ENCODE measurements at places on chromosomes 11 and 22. TPM values are rescaled to one million over a fixed set of nuclear protein-coding genes. Genes with fewer than 3 reads are reported as not detected.

DNA sequence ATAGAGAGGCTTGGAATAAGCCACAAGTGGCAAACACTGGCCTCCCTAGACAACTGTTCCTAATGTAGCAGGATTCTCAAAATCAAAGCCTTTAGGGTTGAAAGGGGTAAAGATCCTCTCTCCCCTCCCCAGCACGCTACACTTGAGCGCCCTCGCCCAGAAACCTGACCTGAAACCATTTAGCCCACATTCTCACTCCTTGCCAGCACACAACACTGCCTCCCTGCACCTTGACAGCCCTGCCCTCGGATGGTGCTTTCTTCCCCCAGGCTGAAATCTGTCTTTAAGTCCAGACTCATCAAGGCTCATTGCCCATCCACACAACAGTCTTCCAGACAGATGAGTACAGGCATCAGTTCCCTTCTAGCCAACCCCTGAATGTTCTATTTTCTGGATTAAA, 26.5 kb downstream of the CWC15 start:
- DNase-seq: no peak

DNA sequence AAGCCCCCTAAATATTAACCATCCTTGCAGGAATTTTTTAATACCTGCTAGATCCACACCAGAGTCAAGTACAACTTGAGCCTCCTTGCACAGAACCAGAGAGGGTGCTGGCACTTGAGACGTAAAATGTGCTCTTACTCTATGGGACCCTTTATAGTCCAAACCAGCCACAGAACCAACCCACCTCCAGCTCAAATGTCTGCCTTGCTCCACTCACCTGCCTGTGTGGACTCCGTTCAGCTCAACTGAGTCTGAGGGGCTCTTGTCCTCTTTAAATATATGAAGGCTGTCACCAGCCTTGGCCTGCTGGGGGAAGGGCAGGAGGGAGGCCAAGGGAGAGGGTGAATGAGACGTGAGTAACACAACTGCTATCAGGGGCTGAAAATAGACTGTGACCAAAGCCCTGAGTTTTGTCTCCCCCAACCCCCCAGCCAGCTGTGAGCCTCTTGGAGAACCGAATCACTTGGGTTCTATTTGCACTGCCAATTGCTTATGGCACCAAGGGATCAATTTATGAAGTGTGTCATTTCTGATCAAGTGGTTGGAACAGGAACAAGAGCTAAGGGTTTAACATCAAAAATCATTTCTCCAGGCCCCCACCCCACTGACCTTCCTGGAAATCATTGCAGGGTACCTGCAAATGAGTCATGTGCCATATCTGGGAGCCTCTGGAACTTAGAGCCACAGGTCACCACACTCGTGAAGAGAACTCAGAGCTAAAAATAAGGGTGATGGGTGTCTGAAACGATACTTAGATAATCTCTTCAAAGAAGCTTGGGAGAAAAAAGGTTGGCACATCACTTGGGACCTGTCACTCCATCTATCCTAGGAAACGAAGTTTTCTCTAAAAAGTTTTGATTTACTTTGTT, at the start of gene CSRP3:
Gene CSRP3 (minus strand): TSS at position 247 of the 869 bp plus-strand sequence. CDS start 9,535 bp downstream, outside the sequence.
- no peak for DNase-seq

DNA sequence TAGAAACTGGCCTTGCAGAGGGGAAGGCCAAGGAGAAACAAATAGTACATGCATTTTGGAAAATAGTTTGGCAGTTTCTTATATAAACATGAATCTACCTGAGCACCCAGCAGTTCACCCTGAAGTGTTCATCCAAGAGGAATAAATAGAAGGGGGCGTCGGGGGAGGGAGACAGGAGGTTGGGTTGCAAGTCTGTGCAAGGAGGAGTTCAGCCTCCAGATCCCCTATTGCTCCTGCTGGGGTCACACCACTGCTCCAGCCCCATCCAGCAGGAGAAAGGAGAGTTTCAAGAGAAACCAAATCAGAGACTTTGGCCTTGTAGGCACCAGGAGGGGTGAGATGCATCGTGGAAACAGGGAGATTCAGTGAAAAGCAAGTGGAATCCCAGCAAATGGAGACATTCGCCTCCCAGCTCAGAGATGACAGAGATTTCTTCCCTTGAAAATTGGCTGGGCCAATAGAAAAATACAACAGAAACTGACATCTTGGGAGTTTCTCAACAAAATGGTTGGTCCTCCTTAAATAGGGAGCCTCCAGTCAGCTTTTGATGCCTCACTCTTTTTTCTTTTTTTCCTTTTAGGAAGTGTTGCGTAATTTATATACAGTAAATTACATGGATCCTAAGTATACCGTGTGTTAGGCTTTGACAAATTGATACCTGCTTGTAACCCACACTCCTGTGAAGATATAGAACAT, 34.1 kb downstream of the OTOG start:
- no peak for DNase-seq

- DNase-seq: no peak
Observed at GRCh38 chr11:33753304-33753967, 17.2 kb upstream of the CD59 start.

GRCh38 chr22:45268167-45268957, 16.4 kb upstream of the UPK3A start:
- peak; percentile 46 for DNase-seq

DNA sequence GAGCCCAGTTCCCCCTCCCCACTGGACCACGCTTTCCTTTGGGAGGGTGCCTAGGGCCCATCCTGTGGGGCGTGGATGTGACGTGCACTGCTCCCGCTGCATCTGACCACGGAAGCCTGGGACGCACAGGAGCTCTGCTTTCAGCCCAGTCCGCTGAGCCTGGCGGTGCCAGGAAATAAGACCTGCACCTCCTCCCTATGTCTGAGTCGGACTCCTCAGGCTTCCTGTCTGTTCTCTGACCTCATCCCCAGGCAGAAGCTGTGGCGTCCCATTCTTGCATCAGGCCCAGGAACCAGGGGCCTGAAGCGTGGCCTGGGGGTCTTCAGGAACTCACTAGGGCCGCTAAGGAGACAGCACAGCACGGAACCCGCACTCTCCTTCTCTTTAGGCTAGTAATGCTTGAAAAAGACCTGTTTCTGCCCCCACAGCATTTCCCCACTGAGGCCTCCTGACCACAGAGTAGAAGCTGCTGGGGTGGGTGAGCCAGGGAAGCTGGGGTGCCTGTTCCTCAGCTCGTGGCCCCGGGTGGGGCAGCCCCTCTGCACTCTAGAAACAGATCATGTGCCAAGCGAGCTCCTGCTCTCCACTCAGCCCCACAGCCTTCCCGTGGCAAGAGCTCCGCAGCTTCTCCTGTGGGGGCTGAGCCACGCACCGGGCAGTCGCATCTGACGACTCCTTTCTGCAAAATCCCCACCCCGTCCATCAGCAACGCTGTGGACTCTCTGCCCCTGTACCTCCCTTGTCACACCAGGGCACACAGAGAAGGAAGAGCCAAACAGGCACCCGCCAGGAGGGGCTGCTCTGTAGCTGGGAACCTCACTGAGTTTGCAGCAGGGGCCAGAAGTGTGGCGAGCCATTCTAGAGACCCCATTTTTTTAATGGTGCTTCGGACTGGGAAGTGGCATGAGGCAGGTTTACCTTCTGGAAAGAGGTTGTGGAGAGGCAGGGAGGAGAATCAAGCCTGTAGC, 22.6 kb downstream of the MOV10L1 start:
- DNase-seq: no peak

- DNase-seq: no peak
Observed at GRCh38 chr22:29183971-29184848, 21.5 kb upstream of the EMID1 start.

GRCh38 chr22:29003975-29004646, 57.5 kb downstream of the C22orf31 start:
- no peak for DNase-seq

DNA sequence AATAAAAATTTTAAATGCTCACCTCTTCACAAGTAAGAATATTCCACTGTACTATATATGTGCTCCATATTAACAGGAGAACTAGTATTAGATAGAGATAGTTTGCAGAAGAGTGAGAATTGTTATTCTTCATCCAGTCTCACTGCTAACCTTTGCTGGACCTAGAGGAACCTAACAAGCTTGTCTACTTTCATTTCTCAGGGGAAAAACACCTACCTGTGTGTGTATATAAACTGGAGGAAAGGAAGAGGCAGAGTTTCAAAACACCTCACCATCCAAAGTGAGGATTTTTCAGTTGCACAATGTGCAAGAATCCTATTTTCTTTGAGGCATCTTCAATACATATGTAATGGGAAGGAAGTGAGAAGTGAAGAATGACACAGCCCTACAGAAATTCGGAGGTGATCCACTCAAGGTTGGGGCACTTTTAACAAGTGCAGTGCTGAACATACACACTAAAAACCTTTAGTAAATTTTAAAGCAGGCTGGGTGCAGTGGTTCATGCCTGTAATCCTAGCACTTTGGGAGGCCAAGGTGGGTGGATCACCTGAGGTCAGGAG, 52.4 kb downstream of the SYTL2 start:
- DNase-seq: no peak

The OR8A1 gene
- 1.4 TPM for total RNA-seq

The CYB5R2 gene
- total RNA-seq: 11.0 TPM

The CCDC87 gene
- total RNA-seq: 0.40 TPM

The FADD gene
- total RNA-seq: 26.2 TPM

The VSIG2 gene
- not detected for total RNA-seq

Measured in K562 (cell line).